ENCODE measurements at places on chromosomes 2 and 18.

DNA sequence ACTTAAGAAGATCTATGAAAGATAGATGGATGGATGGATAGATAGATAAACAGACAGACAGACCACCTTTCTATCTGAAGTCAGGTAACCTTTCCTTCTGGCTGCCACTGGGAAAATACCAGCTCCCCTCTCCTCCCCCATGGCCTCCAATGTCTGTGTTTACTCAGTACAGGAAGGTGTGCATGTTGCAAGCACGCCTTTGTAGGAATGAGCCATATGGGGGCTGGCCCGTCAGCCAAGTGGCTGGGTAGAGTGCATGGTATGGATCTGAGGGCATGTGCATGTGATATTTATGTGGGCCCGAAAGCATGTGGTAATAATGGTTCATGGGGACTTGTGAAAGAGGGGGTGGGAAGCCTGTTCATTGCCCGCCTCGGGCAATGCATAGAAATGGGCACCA, 109.2 kb upstream of the FZD7 start:
- no peak for DNase-seq

DNA sequence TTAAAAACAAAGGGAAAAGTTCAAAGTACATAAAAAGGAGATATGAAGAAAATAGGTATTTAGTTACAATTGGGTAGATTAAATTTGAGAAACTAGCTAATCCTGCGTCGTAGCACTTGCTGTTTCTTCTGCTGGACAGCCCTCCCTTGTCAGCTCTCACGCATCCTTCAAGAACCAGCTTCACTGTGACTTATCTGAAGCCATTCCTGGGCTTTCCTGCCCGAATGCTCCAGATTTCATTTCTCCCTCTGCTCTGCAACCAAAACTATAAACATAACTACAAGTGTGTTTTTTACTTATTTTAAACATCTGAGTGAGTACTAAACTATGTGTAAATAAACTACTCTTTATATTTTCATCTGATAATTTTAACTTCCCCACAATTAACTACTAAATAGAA, 149.2 kb downstream of the MTCL1 start:
- DNase-seq = no peak

- no peak for DNase-seq
Measured at GRCh38 chr2:109439390-109439786, 174.4 kb downstream of the SEPTIN10 start.

GRCh38 chr2:139885921-139886498, 1105.8 kb upstream of the NXPH2 start:
- no peak for DNase-seq

DNA sequence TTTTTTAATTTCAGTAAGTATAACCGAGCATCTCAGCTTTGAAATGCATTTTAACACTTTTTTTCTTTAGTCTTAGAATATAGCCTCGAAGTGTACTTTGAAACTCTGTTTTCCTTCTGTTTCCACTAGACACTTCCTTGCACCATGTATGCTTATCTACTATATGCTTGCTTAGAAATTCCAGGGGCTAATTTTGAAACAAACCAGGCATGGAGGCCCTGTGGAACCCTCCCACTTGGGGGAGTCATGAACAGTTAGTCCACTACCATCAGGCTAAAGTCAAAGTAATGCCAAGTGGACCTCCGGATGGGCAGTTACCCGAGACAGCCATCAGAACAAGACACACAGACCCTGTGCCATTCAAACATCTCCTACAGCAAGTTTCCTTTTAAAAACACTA, 120.3 kb downstream of the LCLAT1 start:
- DNase-seq = no peak

DNA sequence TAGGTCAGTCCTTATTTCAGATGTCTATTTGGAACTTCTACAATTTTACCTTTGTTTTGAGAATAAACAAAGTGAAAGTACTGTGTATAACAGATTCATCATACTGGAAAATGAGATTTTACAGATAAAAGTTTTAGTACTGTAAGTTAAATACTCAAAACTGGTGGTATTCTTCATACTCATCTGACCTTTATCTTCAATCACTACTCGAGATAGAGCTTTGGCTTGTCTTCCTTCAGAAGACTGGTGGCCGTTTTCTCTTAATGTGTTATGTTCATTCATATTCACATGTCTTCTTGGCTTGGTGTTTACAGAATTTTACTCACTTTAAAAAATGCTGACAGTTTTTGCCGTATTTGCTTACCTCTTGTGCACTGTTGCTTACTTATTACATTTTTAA, 2.1 kb downstream of the SPOPL start:
- no peak for DNase-seq

DNA sequence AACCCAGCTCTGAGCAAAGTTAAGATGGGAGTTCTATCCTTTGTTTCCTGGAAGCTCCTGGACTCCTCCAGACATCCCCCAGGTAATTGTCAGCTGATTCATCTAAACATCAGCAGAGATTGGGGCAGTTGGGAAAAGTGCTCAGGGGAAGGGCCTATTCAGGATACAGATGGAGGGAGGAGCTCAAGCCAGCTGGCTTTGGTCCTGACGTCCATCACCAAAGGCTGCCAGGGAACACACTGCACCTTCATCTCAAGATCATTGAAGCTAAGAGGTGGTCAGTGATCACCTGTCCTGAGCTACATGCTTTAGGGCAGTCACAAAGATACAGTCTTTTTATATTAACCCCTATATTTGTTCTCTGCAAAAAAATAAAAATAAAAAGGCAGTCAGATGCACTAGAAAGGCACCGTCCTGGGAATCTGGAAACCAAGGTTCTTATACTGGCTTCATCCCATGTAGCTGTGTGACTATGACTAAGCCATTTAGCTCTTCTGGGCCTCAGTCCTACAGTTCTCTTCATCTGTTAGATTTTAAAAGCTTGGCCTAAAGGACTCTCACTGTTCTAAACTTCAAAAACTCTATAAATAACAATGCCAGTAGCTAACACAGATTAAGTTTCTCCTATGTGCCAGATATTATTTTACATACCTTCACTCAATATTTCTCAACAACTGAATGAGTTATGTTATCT, 446.5 kb downstream of the BCL11A start:
- DNase-seq = no peak

- DNase-seq = no peak
Measured at GRCh38 chr2:236956641-236957040, 129.0 kb upstream of the COPS8 start.

DNA sequence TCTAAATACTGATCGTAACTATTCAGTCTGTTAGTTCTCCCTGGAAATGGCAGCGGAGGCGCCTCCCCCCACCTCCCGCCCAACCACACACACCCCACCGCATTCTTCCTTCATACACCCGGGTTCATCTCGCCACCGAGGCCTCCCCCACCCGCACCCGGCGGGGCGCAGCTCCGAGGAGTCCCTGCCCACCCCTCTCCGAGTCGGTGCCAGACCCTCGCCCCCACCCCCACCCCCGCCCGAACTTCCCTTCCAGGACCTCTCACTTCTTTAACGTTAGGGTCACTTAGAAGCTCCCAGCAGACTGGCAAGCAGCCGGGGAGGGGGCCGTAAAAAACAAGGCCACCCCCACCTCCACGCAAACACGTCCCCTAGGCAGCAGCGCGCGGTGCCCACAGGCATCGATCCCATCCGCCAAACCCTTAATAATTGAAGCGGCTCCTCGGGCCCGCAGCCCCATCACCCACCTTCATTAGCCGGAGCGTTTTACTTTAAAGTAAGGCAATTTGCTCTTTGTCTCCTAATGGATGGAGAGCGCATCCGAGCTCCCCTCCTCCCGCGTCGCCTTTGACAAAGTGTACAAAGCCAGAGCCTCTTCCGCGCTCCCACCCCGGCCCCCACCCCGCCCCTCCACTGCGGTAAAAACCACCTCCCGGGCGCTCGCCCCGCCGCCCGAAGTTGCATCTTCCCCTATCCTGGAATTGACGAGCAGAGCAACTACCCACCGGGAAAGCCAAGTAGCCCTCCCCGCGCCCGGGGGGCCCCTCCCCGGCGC, 624 bp downstream of the ZNF516 start:
- peak; percentile 22 for DNase-seq

DNA sequence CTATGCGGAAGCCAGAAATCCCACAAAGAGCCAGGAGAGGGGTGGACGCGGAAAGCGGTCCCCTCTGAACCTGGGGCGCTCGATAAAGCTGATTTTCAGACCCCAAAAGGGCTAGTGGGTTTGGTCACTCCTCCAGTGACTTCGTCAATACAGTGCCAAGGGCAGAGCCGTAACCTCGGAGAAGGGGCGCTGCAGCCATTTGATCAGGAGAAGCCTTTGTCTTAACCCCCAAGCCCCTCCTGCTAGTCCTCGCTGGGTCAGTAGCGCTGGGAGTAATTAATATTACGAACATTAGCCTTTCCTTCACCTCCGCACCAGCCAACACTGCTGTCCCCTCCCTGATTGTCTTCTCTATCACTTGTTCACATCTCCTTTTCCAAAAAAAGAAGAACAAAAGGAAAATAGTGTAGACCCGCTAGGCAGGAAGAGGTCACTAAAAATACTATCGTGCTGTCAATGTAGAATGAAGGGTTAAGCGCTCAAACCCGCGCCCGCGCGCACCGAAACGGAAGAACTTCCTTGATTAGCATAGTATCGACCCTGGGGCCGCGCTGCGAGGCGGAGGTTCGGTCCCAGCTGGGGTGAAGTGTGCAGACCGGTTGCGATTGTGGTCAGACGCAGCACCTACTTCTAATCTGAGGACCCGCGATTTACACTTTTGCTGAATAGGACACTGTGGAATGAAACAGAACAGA, 63.2 kb upstream of the MAPRE2 start:
- peak; percentile 61 for DNase-seq

- no peak for DNase-seq
Measured at GRCh38 chr2:71353248-71353647, 21.7 kb downstream of the ZNF638 start.

DNA sequence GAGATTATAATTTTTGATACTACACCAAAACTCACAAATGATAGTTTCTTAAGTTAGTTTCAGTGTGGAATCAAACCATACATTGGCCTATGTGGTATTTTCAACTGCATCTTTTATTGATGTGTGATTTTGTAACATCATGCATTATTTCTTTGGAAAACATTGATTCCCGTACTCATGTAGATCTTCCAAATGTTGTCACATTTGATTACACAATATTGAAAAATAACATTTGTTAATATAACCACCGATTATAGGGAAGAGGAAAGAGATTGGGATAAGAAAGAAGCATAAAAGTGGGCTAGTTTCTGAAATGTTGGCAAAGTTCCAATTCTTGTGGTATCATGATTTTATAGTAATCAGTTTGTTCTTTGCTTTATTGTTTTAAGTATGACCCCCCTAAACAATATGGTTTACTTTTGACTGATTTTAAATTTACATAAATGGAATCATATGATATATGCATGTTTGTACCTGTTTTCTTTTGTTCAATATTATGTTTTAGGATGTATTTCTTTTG, 117.2 kb upstream of the OTX1 start:
- DNase-seq = no peak

DNA sequence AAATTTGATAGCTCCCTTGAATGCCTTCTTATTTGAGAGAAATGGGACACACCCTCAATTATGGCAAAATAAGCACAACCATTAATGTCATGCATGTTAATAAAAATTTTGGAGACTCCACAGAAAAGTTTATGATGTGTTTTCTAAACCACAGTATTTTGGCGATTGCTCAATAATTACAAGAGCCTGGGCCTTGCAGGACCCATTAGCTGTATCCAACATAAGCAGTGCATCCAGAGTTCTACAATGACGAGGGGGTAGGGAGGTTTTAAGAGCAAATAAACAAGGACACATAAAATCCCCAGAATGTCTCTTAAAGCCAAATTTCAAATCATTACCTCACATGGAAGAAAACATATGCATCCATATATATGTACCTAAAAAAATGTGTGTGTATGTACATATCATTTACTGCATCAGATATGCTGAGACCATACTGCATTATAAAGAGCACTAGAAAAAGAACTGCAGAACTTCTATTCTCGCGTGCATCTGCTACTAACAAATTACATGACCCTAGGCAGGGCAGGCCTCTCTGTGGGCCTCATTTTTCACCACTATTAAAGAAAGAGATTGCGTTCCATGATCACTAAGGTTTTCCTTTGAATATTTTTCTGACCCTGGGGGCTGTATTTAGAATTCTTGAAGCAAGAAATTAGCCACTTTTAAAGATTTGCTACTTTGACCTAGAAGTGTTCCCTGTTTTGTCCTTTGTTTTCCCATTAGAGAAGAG, 38.0 kb downstream of the CMPK2 start:
- no peak for DNase-seq

DNA sequence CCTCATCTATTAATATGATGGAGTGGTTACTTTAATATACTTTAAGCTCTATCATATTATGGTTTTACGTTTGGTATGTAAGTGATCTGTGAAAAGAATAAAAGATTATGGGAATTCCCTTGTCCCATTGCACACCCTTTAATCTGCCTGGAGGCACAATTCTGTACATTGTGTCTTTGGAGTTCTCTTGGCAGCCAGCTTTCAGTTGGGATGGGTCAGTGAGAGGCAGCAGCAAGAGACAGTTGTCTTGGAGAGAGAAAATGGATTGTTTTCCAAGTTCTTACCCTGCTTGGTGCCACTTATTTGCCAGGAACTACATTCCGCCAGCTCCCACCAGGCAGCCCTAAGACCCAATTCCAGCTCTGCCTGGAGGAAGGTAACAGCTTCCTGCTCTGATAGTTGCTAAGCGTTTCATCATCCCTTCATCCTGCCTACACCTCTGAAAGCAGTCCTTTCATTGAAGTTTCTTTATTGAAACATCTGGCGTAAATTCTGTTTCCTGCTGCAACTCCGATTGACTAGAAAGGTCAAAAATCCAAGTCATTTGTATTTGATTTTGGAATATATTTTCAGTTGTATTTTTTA, 365.2 kb downstream of the AKAIN1 start:
- no peak for DNase-seq

DNA sequence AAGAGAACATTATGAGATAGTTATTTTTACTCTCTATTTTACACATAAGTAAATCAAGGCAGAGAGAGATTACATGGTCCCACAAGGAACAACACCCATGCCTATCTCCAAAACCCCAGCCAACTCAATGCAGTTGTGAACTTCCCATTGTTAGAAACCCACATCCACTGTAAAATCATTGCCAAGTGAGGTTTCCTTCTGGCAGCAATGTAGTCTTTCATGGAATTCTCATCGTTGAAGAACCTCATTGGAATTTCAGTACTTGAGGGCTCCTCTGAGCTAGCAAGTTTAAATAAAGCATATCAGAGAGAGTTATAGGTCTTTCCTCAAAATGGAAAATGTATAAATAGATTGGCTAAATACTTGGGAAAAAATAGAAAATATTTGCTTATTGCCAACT, 105.2 kb downstream of the RAD51AP2 start:
- DNase-seq = no peak

DNA sequence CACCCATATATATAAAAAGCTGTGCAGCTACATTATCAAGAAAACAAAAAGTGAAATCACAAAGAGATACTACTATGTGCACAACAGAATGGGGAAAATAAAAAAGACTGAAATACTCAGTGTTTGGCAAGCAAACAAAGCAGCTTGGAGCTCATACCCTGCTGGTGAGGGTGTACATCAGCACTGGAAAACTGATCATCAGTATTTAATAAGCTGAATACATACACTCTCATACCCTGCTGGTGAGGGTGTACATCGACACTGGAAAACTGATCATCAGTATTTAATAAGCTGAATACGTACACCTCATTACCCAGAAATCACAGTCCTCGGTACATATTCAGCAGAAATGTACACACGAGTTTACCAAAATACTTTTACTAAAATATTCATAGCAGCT, 220.8 kb downstream of the SPP2 start:
- DNase-seq = no peak
